ENCODE measurements at places on chromosomes 11 and 22.
A peak's percentile ranks its signal among the peaks of the same experiment; 100 is the strongest.

DNA sequence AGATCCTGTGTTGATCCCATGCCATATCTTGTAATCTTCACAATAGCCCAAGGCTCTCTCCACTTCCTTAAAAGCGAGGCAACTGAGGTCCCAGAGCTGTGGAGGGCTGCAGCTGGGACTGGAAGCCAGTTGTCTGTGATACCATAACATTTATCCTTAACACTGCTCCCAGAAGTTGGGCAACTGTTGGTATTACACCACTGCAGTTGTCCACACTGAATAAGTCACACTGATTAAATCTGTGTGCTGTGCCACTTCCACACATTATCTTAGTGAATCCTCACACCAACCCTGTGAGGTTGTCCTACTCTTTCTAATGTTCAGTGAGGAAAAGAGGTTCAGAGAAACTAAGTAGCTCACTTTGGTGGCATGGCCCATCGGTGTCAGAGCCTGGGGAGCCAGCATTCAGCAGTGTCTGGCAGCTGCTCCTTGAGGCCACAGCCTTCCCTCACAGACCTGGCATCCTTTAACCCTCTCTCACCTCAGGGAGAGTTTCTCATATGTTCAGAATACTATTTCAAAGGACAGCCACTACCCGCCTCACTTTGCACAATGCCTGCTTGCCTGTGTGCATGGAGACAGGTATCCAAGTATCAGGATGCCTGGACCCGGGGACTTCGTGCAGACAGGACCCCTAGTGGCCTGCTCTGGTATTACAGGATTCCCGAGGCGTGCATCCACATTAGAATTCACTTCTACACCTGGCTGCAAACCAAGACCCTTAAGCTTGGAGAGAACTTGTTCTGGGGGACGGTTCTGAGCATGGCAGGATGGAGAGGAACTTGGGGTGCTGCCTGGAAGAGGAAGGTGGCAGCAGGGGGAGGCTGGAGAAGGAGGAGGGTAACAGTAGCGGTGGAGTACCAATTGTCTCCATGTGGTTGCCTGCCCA, 221.9 kb upstream of the TBCEL start:
- peak; percentile 40 for DNase-seq

DNA sequence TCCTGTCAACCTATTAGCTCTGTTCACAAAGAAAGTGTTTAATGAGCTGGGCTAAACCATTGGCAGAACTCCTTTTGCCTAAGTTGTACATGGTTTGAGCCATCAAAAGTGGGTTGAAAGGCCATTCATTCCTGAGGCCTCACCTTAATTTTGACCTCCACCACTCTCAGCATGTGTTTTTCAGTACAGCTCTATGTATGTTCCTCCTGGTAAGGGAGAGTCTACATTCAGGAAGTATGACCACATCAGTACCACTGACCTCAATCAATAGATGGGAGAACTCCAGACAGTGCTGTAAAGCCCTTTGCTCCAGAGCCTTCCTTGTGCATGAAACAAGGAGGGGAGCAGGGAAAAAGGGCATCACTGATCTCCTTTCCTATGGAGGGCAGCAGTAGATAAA, 87.8 kb upstream of the CARD18 start:
- DNase-seq, result no peak

DNA sequence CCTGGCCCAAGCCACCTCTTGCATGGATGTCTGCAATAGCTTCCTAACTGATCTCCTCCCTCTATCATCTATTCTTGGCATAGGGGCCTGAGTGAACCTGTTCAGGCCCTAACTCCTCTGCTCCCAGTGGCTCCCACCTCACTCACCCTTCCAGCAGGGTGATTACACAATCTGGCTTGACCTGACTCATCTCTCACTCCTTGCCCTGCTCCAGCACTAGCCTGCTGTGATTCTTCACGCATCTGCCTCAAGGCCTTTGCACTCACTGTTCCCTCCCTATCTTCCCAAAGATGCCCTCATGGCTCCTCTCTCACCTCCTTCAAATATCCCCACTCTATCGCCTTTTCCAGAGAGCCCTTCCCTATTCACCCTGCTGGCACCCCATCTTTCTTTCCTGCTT, 10.5 kb downstream of the SCN4B start:
- DNase-seq, result peak; percentile 84

DNA sequence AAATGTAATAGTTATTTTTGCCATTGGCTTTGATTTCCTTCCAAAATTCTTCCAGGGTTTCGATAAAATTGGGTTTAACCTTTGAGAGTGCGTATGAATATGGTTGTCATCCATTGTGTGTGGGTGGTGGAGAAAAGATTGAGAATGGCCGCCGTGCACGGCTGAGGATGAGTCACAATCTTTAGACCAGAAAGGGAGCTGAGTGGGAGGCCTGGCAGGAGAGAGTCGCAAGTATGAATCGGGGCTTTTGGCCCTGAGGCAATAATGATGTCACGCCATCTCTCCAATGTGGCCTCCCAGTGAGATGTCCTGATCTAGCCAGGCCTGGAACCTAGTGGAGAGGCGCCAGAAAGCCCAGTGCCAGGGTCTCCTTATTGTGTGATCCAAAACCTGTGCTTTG, 33.1 kb upstream of the SMPD1 start:
- peak; percentile 89 for DNase-seq

DNA sequence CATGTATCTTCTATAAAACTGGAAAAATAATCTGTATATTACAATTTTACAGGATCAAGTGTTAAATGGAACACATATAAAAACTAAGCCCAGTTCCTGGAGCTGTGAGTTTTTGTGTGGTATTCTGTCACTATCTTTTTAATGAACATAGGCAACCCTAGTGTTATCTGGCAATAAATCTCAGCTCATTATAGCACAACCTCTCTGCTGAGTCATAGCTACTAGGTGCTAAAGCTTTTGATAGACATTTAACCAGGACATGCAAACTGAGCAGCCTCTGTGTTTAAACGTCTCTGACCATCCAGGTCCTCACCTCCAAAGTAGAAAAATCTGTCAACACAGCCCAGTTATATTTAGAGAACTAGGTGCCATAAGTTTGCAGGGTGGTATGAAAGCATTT, 91.0 kb upstream of the CARD18 start:
- peak; percentile 14 for DNase-seq

GRCh38 chr11:24697522-24698111, 200.8 kb downstream of the LUZP2 start:
- peak; percentile 30 for DNase-seq

DNA sequence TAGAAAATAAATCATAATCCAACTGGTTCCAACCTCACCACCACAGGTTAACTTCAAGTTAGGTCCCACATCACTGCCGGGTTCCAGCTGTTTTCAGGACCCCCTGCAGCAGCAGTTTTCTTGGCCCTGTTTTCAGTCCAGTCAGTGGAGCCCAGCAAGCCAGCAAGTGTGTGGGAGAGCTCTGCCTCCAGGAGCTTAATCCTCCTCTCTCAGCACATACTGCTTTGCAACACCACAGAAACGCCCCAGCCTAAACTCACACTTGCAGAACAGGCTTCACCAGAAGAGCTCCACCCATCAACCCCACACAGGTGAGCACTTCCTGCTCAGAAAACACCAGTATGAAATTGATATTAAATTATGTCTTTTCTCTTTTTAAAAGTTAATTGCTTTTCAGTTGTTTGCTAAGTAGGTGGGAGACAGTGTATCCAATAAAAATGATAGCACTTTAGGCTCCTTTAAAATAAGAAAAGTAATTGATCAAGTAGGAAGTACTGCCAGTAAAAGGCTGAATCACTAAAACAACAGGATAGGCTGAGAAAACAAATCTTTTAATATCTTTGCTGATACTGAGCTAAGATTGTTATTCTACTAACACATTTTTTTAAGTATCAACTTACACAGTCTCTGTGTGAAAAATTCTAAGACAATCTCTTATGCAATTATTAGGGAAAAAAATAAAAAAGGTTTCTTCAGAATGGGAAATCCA, 81.5 kb upstream of the TP53AIP1 start:
- peak; percentile 91 for DNase-seq

- no peak for DNase-seq
Observed at GRCh38 chr11:12778240-12778905, 104.2 kb downstream of the TEAD1 start.

GRCh38 chr22:38713921-38714320, 8.2 kb downstream of the GTPBP1 start:
- no peak for DNase-seq

DNA sequence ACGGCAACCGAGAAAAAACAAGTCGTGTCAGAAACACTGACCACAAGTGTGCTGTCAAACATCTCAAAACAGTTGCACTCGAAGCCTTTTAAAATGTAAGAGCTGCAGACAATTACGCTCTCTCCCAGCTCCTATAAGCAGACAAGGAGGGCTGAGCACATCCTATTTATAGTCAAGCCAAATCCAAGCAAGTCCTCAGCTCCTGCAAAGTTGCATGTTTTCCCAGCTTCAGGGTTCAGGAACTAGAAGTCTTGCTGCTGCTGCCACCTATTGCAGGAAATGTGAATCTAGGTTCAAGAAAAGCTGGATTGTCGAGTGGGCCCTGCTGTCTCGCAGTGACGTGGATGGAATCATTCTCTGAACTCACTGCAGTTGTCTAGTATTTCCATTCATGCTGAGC, 15.5 kb downstream of the EFCAB6 start:
- DNase-seq, result peak; percentile 20

DNA sequence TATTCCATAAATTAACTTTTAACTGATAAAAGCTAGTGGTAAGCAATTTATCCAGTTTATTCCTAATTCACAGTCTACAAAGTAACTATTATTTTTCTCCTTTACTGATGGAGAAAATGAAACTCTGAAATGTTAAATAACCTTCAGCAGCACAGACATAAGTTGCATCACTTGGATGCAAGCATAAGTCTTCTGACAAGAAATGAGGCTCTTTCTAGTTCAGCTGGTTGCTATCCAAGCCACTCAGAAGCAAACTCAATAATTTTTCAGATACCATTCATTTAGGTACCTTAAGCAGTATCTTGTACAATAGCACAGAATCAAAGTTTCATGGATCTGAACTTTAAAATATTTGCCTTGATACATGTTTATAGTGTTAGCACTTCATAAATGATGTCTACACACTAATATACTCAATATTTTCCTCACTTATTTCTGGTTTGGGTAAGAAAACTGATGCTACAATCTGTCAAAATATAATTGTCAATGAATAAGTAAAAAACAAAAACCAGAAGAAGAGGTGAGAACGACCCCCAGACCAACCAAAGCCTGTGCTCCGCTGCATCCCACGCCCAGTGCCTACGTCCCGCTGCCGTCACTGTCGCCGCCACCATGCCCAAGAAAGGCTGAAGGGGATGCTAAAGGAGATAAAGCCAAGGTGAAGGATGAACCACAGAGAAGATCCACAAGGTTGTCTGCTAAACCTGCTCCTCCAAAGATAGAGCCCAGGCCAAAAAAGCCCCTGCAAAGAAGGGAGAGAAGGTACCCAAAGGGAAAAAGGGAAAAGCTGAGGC, 18.1 kb downstream of the FAM168A start:
- DNase-seq, result no peak

GRCh38 chr11:76323804-76324203, 57.1 kb downstream of the THAP12 start:
- DNase-seq, result no peak

DNA sequence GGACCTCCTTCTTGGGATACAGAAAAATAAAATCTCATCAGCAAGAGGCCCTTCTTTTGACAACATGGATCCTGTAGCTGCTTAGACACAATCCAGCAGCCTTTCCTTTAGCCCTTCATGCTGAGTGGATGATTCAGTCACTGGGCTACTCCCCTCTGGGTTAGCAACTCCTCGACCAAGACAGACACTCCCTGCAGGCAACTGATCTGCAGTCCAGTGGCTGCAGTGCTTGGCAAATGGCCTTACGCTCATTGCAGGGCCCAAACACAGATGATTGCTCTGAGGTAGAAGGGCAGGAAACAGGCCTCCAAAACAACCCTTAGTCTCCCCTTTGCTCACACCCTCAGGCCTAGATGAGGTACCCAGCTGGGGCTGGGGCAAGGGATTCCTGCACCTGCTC, 73.2 kb upstream of the OPCML start:
- no peak for DNase-seq

DNA sequence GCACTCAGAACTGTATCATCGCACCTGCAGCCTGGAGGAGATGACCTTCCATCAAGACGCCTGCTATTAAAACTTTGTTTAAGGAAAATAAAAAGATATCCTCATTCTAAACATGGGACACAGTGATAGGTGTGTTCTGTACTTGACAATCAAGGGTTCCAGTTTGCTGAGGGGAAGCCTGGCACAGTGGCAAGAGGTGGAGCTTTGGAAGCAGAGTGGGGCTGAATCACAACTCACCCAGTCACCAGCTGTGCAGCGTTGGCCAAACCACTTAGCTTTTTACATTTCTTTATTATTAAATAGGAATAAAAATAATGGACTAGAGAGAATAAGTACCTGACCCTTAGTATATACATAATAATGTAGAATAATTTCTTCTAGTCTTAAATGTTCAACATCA, 220.7 kb downstream of the TENM4 start:
- peak; percentile 32 for DNase-seq

DNA sequence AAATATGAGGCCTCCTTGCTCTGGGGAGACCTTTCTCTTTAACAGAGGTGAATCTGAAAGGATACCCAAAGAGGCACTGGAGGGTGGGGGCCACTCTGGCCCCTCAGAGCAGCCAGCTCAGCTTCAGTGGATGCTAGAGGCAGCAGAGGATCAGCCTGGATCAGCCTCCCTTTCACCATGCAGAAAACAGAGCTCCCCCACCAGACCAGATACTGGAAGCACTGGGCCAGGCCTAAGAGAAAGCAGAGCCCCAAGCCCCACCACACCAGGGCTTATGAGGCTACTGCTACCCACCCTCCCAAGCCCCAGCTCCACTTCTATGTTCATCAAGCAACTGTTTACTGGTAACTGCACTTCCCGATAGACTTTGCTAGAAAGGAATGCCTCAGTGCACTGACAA, 4.0 kb upstream of the SLC43A3 start:
- no peak for DNase-seq

DNA sequence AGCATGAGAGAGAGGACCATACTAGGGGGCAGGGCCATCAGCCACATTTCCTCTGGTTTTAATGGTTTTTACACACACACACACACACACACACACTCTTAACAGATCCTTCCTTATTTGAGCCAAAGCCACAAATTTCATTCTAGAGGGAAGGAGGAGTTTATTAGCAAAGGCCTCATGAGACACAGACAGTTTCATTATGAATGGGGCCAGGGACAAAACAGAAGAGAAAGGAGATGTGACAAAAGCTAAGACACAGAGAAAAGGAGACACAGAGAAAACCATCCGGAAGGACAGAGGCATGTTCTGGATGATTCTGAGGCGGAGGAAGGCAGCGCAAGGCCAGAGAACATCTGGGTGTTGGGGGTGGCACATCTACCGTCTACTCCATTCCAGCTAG, 32.2 kb upstream of the ARFGAP3 start:
- no peak for DNase-seq
